ENCODE measurements at places on chromosomes 5 and 9.

- no peak for DNase-seq
Measured at GRCh38 chr9:21251190-21251589, 11.4 kb upstream of the IFNA14 start.

DNA sequence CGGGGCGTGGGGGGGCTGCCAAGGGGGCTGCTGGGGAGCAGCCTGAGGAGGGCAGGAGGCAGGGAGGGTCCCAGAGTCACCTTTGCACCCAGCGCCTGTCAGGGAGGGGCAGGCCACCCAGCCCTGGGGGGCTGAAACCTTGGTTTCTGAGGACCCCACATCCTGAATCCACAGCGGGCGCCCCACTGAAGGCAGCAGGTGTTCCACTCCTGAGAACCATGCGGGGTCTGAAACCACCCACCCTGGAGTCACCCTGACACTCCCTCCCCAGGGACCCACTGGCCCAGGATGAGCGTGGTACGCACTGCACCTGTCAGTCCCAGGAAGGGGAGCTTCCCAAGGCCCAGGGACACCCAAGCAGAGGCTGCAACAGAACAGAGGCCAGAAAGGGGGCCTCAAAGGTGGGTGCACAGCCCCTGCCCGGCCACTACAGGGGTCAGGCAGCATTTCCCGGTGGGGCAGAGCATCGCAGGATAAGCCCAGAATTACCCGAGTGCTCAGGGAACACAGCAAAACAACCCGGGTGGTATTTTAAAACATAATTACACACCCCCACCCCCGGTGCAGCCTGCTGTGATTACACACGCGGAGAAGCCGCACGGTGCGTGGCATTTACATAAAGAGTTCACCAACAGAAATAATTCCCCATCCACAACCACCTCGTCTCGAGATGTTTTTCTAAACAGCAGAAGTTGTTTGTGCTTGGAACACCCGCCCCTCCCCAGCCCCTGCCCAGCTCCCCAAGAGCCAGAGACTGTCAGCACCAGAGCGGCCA, 57.3 kb upstream of the UBAC1 start:
- no peak for DNase-seq

DNA sequence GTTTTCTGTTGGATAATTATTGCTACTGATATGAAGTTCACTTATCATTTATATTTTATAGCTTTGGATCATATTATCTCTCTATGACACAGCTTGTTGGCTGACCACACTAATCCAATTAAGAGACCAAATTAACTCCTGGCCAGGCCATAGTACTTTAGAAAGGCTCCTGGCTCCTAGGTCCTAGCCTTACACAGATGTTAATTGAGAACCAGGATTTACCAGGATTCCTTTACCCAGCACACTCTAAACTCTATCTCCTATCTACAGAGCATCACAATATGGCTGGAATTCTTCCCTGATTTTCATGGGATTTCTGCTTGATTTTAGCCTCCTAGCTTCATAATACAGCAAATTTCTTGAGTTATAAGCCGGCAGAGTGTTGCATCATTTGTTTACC, 80.3 kb downstream of the SLCO6A1 start:
- no peak for DNase-seq

DNA sequence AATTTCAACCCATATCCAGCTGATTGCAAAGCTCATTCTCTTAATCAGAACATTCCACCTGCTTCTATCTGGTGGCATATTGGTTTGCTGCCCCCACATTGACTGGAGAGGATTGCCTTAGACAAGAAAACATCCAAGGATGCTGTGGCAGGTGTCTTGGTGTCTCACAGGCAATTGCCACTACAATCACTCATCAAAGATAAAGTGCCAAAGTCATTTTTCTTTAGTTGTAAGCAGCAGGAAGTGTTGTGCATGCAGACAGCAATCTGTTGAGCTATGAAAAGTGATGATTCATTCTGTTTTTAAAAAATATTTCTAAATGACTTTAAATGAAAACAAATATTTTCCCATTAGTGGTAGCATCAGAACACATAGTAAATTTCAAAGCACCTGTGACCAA, 53.9 kb downstream of the CDH6 start:
- DNase-seq, result no peak

DNA sequence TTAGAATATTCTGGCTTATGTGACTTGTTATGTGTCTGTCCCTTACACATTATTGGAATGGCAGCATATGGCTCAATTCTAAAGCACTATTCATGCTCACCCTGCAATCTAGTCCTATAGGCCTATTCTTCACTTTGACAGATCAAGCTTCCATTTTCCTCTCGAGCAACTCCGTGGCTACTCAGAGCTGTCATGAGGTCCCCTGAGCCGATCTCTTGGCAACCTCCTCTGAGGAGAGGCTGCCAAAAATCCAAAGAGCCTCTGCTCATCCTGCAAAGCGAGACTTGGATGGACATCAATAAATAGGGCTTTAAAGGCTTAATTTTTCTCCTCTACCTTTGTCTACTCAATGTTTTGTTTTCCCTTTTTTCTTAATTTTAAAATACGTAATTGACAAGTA, 163.8 kb downstream of the GABRB2 start:
- DNase-seq, result no peak

DNA sequence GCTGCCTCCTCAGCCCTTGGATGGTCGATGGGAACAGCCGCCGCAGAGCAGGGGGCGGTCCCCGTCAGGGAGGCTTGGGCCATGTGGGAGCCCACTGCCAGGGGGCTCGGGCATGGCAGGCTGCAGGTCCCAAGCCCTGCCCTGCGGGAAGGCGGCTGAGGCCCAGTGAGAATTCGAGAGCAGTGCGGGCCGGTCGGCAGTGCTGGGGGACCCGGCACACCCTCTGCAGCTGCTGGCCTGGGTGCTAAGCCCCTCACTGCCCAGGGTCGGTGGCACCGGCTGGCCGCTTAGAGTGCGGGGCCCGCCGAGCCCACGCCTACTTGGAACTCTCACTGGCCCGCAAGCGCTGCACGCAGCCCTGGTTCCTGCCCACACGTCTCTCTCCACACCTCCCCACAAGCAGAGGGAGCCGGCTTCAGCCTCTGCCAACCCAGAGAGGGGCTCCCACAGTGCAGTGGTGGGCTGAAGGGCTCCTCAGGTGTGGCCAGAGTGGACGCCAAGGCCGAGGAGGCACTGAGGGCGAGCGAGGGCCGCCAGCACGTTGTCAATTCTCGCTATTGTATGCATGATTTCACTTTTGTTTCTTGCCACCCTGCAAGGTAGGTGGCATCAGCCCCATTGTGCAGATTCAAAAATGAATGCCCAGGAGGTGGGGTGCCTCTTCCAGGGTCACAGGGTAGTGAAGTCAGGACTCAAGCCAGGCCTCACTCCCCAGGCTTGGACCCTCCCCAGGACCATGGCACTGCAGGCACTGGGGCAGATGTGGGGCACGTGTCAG, 48.6 kb downstream of the COL15A1 start:
- DNase-seq, result no peak

GRCh38 chr9:106172265-106172664, 477.9 kb downstream of the TMEM38B start:
- DNase-seq, result no peak
